Dermis blood vessel endothelial cell (primary cell): ENCODE measurements at places on chromosomes 12 and 14. TPM values are rescaled to one million over a fixed set of nuclear protein-coding genes. Genes with fewer than 3 reads are reported as not detected.

GRCh38 chr12:91216871-91217270 lies 34.3 kb upstream of the DCN start:
- no peak for DNase-seq

DNA sequence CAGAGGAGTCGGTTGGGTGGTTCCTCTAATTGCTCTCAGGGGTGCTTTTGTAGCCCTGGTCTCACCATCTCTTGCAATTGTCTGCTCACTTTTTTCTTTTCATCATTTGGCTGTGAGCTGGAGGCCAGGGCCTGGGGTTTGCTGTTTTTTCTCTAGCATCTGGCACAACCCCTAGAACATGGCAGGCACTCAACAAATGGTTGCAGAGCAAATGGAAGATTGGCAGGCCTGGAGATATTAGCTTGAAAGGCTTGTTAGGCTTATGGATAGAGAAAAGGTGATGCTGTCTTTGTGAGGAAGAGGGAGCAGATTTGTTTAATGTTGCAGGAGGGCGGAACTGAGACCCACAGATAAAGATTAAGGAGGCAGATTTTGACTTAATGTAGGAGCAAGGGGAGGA lies 47.0 kb downstream of the GALNT8 start:
- no peak for DNase-seq

DNA sequence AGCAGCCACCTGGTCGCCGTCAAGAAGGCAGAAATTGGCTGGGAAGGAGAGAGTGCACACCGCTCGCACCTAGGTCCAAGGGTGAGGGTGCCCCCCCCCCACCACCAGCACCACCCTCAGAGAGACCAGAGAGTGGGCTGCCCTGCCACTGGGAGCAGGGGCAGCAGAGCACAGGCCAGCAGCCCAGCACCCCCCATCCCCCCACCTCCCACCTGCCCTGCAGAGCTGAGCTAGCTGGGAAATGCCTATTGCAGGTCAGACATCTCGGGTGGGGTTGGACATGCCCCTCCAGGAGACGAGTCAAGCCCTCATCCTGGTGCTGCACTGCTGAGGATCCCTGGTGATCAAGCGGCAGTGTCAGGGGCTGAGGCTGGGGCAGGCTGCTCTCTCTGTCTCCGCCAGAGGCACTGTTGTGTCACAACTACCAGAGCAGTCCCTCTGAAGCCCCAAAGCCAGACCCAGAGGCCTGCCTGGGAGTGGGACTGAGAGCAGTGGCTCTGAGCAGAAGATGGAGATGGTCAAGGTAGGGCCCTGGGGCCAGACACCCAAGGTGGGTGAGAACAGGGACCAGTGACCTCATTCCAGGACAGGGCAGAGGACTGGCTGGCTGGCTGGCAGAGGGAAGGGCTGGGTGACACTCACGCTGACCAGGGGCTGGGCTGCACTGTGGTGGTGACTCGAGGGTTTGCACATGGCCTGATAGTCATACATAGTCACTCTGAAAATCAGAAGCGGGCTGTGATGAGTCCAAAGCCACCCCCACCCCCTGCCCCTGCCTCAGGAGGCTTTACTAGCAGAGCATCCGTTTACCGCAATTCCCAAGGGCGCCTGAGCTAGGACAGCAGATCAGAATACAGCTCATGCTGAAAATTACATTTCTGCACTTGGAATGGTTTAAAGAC lies 19.7 kb upstream of the LRTM2 start:
- peak; percentile 59 for DNase-seq

Gene AICDA
- total RNA-seq, result not detected in 2 replicates

DNA sequence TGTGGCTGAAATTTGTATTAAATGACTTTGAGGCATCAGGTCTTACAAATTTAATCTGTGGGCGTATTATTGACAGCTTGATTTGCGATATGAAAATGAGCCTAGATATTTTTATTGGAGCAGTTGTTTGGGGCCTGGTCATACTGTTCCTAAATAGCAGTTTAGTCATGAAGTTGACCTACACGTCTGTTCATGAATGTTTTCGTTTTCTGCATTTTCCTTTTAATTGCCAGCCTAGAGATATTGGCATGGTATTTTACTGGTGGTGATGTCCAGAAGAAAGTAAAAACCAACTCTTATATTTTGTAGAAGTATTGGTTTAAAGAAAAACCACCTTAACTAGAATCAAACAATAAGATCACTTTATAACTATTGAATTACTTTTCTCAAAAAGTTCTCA lies 1.8 kb downstream of the EML1 start:
- DNase-seq, result no peak

Gene LYZ
- not detected in 2 replicates for total RNA-seq

Gene MYO1H
- not detected in 2 replicates for total RNA-seq

Gene IRAK4
- total RNA-seq, result 23.9 and 29.6 TPM in 2 replicates

Gene HOXC4
- total RNA-seq, result not detected in 2 replicates

Gene PTMS
- 65.5 and 130 TPM in 2 replicates for total RNA-seq

- DNase-seq, result peak; percentile 75
Observed at GRCh38 chr14:102795060-102795925, 18.0 kb downstream of the TRAF3 start.

GRCh38 chr14:30990770-30991169 lies 34.7 kb upstream of the AP4S1 start:
- DNase-seq, result no peak

Gene RND1
- 3.4 and 10.9 TPM in 2 replicates for total RNA-seq

Gene ATP6V1D
- total RNA-seq, result 68.4 and 84.6 TPM in 2 replicates

DNA sequence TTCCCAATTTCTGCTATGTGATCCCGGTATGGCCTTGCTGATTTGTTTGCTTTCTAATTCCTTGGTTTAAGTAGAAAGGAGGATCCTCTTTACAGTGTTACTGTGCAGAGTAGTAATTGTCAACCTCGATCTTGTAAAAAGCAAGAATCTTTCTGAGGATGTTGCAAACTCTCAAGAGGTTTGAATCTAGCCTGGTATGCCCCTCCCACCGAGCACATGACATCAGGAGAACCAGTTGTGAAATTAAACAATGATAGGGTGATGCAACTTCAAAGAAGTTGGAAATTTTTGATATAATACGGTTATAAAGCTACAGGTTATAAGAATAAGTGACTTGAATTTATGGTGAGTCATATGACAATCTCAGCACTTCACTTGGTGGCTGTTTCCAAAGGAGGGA lies 35.0 kb upstream of the FUT8 start:
- no peak for DNase-seq

Gene RIMKLB
- 46.4 and 180 TPM in 2 replicates for total RNA-seq

Gene TMEM19
- total RNA-seq, result 37.1 and 55.9 TPM in 2 replicates
